DMS153 (cell line): ENCODE measurements at places on chromosomes 5 and 9.
A peak's percentile ranks its signal among the peaks of the same experiment; 100 is the strongest.

GRCh38 chr9:100714372-100715099, 136.7 kb downstream of the CAVIN4 start:
- DNase-seq = no peak

DNA sequence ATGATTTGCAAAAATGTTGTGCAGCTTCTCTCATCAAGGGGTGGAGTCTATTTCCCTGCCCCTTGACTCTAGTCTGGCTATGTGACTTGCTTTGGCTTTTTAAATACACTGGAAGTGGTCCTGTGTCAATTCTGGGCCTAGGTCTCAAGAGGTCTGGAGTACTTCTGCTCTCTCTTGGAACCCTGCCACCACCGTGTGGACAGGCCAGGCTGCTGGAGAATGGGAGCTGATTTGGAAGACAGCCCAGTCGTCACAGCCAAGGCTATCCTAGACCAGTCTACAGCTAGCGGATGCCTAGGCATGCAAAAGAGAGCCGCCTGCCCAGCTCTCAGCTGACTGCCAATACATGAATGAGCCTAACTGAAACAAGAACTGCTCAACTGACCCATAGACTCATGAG, 56.7 kb upstream of the CLINT1 start:
- DNase-seq = peak; percentile 77

DNA sequence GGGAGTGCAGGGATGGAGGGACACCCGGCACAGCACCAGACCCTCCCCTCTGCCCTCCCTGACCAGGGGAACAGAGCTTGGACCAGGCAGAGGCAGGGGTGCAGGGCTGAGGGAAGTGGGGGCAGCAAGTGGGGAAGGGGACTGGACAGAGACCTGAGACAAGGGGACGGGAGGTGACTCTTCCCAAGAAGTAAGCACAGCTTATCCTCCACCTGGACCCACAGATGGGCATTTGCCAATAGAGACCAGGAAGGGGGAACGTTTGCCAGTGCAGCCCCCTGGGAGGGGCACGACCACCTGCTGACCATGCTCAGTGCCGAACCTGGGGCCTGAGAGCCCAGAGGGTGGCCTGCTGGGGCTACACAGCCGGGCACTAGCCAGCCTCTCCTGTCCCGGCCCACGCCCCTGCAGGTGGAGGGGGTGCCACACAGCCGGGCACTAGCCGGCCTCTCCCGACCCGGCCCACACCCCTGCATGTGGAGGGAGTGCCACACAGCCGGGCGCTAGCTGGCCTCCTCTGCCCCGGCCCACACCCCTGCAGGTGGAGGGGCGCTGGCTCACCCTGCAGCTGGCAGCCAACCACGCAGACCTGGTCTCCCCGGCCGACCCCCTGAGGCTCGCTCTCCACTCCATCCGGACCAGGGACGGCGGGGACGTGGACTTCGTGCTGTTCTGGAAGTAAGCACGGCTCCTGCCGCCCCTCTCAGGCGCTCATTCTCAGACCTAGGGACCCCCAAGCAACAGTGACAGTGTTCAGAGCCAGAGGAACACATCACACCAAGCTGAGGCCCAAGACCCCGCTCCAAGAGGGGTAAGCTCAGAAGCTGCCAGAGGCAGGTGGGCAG, 24.3 kb downstream of the GLT6D1 start:
- no peak for DNase-seq

DNA sequence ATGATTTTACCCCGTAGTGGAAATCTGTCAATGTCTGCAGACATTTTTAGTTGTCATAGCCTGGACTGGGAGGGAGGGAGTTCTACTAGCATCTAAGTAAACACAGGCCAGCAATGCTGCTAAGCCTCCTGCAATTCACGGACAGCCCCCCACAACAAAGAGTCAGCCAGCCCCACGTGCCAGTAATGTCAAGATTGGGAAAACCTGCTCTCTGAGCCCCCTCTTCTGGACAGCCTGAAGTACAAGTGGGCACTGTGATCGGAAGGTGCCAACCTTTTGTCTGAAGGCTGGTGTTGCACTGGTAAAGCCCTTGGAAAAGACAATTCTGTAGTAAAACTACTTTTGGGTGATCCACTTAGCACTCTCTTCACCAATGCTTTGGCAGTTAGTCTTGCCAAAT, 154.5 kb downstream of the TARS1 start:
- DNase-seq = no peak
